Head of caudate nucleus (tissue), 42 donors: ENCODE measurements at places on chromosomes 13 and 19.

DNA sequence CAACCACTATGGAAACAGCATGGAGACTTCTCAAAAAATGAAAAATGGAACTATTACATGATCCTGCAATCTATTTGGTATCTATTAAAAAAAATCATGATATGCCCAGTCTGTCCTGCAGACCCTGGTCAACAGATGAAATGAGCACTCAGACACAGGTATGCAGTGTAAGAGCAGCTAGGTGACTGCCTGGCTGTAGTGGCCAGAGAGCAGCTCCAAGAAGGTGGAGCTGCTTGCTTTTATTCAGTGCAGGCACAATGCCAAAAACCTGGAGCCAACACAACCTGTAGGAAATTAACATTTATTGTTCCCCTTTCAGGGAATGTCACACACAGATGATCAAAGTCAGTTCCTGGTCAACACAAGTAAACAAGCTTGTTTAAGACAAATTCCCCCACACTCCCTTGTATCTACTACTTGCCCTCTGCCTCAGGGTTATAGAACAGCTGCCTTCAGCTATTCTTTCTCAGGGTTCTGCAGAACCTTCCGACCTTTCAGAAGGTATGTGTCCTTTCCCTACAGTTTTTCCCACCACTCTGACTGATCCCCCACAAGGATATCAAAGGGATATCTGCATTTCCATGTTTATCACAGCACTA lies 933.7 kb upstream of the SLITRK5 start:
- DNase-seq = no peak

GRCh38 chr13:98761126-98761985 lies 8.9 kb upstream of the SLC15A1 start:
- DNase-seq = no peak

- no peak for DNase-seq
These were observed 45.6 kb upstream of the WDFY2 start for GRCh38 chr13:51538591-51539179.

GRCh38 chr13:65964672-65965071 lies 1265.5 kb downstream of the PCDH9 start:
- DNase-seq = no peak

DNA sequence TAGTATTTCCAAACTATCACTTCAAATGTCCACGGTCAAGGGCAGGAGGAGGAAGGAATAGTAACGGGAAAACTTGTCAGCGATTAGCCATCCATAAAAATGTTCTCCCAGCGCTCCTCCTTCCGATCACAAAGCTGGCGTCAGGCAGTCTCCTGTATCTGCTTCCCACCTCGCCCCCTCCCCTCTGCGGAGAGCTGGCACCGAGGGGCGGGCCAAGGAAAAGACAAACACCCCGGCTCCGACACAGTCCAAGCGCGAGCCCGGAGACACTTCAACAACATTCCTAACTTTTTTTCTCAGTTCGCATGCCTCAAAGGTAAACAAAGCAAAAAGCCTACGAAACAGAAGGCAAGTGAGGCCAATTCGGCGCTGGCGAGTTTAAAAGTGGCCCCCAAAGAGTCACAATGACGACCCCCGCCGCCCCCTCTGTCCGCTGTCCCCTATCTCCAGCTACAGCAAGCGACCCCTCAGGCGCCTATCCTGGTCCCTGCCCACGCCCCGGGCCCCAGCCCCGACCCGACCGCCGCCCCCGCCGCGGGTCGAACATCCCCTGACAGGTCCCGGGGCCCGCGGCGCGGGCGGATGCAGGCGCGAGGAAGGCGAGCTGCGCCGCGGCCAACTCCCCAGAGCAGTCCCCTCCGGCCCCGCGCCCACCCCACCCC lies 736 bp downstream of the SMAD9 start:
- DNase-seq = peak; percentile 26

GRCh38 chr13:46728777-46729176 lies 68.2 kb downstream of the ESD start:
- DNase-seq = no peak

GRCh38 chr13:59459972-59460371 lies 703.8 kb downstream of the DIAPH3 start:
- DNase-seq = no peak

- no peak for DNase-seq
These were observed 1476.9 kb downstream of the EFNB2 start for GRCh38 chr13:105058517-105058916.

GRCh38 chr13:112762690-112763080 lies 72.8 kb downstream of the ATP11A start:
- DNase-seq = no peak

DNA sequence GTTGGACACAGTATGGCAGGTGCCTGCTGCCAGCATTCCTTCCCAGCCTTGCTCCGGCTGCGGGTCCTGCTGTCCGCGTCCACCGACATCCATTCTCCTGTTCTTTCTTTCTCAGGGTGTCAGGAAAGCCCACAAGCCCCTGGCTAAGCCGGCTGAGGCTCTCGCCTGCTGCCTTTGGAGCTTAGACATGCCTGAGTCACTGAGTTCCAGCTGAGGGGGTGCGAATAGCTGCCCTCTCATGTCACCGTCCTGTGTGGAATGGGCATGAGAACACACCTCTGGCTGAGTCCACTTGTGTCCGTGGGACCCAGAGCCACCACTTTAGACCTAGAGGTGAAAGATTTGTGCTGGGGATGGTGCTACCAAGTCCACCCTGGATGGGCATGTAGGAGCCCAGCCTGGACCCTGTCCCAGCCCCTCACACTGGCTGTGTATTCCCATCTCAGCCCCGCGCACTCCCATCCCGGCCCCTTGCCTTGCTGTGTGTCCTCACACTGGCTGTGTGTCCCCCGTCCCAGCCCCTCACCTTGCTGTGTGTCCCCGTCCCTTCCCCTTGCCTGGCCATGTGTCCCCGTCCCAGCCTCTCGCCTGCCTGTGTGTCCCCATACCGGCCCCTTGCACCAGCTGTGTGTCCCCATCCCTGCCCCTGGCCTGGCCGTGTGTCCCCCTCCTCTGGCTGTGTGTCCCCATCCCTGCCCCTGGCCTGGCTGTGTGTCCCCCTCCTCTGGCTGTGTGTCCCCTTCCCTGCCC lies 24.6 kb upstream of the IRS2 start:
- DNase-seq = no peak

- no peak for DNase-seq
These were observed 19.1 kb downstream of the DNAJC15 start for GRCh38 chr13:43042410-43042921.

GRCh38 chr13:29529754-29530153 lies 65.7 kb downstream of the SLC7A1 start:
- no peak for DNase-seq

DNA sequence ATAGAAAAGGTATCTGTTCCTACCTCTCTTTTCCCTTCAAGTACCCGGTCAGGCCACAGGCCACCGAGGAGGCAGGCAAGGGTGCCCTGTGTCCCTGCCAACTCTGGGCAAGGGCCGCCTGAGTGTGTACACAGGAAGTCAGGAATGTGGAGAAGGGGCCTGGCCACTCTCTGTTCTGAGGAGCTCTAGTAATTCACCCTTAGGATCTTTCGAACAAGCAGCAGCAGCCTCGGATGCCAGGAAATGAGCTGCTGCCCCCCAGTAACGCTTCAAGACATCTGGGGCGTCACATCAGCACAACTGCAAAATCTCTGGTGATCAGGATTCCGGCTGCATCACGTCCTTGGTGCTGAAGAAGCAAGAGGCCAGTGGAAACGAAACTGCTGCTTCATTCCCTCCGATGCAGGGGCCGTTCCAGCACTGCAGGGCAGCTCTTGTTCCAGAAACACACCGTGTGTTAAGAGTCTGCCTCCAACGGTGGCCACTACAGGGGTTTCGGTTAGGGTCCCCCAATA lies 2.0 kb downstream of the RAB20 start:
- peak; percentile 54 for DNase-seq

DNA sequence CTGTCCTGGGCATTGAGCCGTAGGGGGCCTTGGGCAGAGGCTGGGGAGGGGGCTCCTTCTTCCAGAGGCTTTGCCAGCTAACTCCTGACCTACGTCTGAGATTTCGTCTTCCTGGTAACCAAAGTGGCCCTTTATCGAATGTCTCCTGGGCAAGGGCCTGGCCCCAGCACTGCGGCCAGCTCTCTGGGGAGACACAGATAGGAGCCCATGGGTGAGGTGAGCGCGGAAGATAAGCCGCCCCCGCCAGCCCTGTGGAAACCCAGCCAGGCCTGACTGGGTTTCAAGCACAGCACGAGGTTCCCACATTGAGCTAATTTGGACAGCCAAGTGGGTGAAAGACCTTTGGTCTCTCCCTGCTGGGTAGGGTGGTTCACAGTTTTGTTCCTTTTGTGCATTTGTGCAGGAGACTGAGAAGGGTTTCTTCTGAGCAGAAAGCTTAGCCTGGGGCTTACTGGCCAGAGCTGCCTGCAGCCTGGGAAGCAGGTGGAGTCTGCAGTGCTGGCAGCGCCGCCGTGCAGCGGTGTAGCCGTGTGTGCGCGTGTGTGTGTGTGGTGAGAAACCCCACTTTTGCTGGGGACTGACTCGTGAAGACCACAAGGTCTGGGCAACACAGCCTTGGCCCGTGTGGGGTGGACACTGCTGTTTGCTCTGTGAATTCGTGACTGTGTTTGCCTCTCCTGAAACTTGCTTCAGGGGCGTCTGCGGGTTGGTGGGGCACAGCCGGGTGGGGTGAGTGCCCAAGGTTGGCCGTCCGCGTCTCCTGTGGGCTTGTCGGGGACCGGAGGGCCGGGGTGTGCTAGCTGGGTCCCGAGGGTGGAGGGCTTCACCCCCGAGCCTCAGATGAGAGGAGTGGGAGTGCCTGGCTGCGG lies 2.5 kb downstream of the BSG start:
- DNase-seq = peak; percentile 59

DNA sequence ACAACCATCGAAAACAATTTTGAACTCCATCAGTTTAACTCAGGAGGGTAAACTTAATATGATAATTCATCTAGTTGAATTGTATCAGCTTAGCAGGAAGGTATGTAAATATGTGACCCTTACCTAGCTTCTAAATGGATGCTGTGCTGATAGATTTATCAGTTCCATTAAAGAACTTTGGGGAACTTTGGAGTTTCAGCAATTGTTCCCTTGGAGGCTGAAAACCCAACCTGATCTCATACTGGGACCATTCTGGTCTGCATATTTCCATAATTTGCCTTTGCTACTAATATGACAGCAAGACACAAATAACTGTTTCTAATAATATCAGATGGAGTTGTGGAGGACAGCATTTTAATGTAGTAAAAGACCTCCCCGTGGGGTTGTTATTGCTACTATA lies 127.8 kb downstream of the GGACT start:
- DNase-seq = no peak

GRCh38 chr13:93230261-93230855 lies 3.8 kb downstream of the GPC6 start:
- DNase-seq = no peak

GRCh38 chr13:47798906-47799305 lies 202.2 kb downstream of the SUCLA2 start:
- DNase-seq = no peak
